ENCODE measurements at places on chromosomes 4 and X.

GRCh38 chrX:102654696-102655095, 3.4 kb downstream of the GPRASP1 start:
- no peak for ATAC-seq

DNA sequence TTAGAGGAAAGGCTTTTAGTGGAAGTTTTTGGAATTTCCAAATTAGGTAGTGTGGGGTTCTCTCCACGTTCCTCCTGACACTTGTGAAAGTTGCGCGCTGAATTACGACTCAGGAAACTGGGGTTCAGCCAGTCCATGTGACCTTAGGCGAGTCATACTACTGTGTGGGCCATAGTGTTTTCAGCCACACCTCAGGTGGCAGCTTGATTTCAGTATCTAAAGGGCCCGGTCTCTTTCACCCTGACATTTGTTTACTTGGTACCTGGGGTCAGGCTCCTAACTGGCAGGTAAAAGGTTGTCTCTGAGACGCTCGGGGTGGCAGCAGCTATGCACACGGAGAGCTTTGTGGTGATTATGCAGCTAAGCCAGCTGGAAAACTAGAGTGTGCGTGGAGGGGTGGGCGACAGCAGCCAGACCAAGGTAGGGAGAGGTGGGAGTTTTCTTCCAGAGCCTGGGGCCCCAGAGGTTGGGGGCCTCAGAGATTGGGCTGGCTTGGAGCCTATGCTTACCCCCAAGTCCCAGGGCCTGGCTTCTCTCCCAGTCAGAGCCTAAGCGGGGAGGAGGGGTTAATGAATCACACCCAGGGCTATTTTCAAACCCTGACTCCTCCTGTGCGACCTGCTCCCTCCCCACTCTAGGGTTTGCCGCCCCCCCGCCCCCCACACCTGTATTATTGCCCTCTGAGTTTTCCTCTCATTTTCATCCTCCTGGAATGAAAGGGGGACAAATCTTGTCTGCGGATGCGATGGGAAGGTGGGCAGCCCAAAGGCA, 47.2 kb downstream of the STARD8 start:
- peak; percentile 42 for ATAC-seq

- no peak for ATAC-seq
Observed at GRCh38 chr4:4869731-4870571, 10.5 kb downstream of the MSX1 start.

DNA sequence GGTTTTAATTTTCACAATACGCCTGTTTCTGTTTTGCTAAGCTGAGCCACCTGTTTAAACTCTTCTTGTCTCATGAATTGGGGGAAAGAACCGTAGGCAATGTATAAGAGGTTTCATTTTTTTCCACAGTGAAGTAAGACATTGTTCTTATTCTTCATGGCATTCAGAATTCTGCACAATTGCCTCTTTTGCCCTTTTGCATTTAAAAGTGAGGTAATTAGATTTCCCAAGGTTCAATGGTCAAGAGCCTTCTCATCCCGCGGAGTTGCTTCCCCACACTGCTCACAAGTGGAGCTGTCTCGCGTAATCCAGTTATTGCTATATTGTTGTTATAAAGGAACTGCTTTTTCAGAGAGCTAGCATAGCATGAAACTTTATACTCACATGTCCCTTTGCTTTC, 90.9 kb upstream of the SPRY1 start:
- no peak for ATAC-seq

DNA sequence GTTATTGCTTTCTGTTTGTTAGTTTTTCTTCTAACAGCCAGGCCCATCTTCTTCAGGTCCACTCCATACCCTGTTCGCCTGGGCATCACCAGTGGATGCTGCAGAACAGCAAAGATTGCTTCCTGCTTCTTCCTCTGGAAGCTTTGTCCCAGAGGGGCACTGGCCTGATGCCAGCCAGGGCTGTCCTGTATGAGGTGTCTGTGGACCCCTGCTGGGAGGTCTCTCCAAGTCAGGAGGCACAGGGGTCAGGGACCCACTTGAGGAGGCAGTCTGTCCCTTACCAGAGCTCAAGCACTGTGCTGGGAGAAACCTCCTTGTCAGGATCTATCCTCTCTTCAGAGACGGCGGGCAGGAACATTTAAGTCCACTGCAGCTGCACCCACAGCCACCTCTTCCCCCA, 2.5 kb upstream of the PAGE2B start:
- ATAC-seq = no peak

- no peak for ATAC-seq
Observed at GRCh38 chr4:76991161-76991660, 41.7 kb downstream of the SEPTIN11 start.

- ATAC-seq = no peak
Observed at GRCh38 chrX:133838761-133839676, 146.4 kb downstream of the GPC3 start.

DNA sequence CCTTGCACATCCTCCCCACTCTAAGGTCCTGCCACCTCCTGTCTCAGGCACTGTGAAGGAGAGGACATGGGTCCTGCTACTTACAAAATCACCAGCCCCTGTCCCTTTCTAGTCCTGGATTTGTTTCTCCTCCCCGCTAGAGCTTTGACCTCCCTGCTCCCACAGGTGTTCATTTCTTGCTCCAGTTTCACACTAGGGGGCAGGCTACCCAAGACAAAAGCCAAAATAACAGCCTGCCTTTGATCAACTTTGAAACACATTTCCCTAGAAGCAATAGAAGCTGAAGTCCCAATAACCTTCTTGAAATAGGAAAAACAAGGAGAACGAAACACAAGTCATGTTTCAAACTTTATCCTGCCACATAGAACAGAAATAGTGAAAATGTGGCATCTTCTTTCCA, 164.4 kb downstream of the QDPR start:
- ATAC-seq = no peak

- ATAC-seq = no peak
Observed at GRCh38 chrX:37817579-37817978, 29.8 kb downstream of the DYNLT3 start.

- ATAC-seq = no peak
Observed at GRCh38 chr4:79993476-79993875, 79.6 kb downstream of the ANTXR2 start.

GRCh38 chr4:100261346-100261745, 71.1 kb upstream of the DDIT4L start:
- ATAC-seq = no peak

DNA sequence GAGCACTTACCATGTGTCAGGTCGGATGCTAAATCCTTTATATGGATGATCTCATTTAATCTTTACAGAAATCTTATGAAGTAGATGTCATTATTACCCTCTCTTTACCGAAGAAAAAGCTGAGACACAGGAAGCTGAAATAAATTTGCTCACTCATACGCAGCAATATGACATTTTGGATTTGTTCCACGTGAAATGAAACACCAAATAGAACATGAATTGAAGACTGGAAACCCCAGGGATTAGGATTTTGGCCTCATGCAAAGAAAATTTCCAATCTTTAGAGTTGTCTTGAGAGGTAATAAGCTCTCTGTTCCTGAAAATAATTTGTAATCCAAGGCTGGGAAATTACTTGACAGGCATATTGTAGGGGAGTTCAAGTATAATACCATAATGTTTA, 354.4 kb upstream of the CLNK start:
- no peak for ATAC-seq

DNA sequence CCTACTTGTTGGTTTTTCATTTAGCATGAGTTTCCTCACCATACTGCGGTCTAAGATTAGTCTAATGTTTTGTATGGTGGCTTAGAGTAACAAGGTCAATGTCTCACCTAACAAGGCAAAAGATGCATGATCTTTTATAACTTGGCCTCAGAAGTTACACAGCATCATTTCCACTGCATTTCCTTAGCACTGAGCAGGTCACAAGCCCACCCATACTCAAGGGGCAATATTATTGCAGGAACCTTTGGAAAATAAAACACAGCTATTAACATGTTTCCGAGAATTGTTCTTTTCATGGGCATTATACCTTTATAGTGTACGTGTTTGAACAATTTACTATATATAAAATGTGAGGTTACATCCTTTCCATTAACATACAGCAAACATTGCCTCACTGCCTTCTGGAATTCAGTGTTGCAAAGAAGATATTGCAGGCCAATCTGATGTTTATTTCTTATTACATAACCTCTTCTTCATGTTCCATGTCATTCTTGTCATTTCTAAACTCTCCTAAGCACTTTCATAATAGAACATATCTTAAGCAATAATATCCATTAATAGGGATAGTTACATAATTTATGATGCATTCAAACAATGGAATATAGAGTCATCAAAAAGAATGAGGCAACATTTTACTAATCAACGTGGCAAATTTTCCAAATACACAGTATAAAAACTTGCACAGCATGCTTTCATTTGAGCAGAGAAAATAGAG, 153.8 kb downstream of the AREG start:
- ATAC-seq = peak; percentile 71

- ATAC-seq = no peak
Observed at GRCh38 chrX:11434607-11435006, 141.4 kb downstream of the AMELX start.

Measured in esophagus mucosa (tissue), 1 donor.